Fibroblast of skin of right biceps (primary cell): ENCODE measurements at places on chromosomes 7 and 10.
A peak's percentile ranks its signal among the peaks of the same experiment; 100 is the strongest.

- DNase-seq, result no peak
Measured at GRCh38 chr7:53095731-53096501, 60.5 kb downstream of the POM121L12 start.

GRCh38 chr7:133761443-133761842 is 365.7 kb upstream of the LRGUK start:
- DNase-seq, result no peak

DNA sequence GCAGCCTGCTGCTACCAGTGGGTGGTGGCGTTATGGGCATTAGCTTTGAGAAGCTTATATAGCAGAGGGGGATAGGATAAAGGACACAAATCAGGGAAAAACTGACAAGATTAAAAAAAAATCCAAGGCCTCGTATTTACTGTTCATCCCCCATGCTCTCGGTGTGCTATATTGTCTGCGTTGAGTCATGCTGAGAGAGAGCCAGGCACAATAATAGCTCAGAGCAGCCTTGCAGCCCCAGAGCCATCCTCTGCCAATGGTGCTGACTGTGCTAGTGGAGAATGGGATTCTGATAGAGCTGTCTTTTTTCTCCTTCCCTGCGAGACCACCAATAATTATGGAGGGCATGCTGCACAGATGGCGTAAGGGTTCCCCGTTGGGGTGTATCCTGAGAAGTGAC is 51.7 kb upstream of the FZD1 start:
- DNase-seq, result peak; percentile 54

DNA sequence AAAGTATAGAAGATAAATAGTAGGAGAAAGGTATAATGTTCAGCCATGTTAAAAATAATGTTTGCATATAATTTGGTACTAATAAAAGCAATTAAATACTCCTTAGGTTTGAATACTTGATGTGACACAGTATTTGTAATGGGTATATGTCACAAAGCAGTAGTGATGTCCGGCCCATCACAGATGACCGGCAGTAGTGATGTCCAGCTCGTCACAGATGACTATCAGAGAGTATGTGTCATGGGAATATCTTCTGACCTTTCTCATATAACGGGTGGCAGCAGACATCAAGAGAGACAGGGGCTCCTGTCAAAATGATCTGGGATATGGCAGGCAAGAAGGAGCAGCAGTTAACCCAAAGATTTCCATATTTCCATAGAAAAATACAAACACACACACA is 477.4 kb upstream of the KLF6 start:
- no peak for DNase-seq

DNA sequence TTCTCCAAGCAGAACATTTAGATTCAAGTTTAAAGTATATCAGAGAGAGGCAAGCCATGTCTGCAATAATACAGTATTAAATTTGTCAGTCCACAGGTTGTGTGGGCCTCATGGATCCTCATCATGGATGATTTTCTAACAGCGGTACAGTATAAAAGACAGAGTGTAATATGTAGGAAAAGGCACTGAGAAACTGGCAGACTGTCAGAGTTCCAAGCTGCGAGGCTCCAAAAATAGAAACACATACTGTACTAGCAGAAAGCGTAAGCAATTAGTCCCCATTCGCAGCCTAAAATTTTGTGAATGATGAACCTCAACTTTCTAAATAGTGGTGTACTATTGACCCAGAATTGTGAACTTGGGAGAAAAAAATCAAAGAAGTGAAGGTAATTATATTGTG is 933.3 kb downstream of the XPNPEP1 start:
- no peak for DNase-seq

DNA sequence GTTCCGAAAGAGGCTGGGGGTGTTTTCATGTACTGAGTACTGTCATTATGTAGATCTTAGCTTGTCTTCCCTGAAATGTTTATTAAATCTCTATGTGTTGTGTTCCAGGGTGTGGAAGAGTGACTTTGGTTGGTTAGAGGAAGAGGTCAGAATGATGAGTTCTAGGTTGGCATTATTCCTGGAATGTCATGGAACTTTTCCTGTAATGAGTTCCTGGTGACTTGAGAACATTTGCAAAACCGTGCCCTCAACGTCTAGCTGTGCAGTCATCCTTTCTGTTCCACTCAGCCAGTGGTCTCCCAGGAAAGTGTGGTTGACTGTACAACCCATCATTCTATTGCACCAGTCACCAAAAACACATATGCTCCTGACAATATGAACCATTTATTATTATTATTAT is 129.6 kb downstream of the BICC1 start:
- DNase-seq, result peak; percentile 80

DNA sequence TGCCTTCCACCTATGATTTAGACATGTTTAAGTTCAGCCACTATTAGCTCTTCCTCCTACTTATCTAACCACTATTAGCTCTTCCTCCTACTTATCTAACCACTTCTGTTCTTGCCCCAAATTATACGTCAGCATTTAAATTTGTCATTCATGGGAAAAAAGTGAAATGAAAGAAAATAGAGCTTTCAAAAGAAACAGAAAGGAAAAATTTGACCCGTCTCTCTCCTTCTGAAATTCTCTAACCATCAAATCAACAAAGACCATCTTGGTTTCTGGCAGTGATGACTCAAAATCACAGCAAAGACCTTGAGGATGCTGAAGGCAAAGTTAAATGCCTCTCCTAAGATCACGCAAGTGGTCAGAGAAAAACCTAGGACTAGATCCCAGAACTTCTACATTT is 2.6 kb downstream of the LIPA start:
- no peak for DNase-seq

DNA sequence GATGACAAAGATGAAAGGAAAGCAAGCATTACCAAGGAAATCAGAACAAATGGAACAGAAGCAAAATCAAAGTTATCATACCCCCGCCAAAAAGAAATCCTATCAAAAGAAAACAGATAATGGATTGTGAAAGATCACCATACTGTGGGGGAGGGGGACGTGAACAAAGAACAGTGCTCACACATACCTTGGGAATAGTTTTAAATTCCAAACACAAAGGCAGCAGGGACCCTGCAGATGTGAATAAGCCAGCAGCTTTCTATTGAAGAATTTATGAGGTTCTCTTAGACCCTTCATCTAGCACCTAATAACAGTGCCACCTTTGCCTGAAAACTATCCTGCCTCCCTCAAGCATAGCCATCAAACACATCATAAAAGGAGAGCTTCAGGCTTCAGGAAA is 94.0 kb downstream of the AKR1D1 start:
- DNase-seq, result no peak

DNA sequence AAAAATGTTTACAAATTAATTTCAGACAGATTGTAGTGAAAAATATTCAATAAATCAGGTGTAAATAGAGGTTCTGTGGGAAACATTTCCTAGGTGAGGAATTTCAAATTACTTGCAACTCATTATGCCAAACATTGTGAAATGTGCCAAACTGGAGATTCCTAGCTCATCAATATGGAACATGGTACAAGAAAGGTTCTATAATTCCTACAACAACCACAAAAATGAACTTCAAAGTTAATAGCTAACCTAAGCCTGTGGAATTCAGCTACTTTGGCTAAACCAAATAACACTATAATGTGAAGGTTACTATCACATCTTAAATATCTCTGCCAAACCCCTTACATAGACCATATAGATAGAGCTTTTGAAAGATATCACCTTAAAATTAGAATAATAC is 223.3 kb upstream of the HGF start:
- DNase-seq, result no peak

- no peak for DNase-seq
Measured at GRCh38 chr7:67631476-67631875, 634.8 kb downstream of the TYW1 start.

- DNase-seq, result peak; percentile 72
Measured at GRCh38 chr10:119441151-119441821, 101.2 kb downstream of the RGS10 start.

- no peak for DNase-seq
Measured at GRCh38 chr10:67801118-67801517, 36.9 kb downstream of the DNAJC12 start.

- DNase-seq, result no peak
Measured at GRCh38 chr10:90302758-90303481, 554.9 kb downstream of the HTR7 start.

DNA sequence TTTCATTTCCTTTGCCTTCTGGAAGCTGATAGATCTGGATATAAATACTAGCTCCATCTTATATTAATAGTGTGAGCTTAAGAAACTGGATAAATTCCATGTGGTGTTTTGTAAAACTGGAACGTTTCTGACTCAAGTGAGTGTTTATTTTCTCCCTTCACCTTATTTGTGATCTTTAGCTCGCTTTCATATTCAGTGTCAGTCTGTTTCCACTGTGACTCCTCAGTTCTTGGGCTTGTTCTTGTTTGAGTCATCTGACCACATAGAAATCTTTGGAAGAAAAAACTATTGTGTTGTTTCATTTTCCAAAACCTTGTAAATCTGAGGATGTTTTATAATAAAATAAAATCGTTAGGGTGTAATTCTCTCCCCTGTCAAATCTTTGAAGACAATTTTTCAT is 186.4 kb downstream of the POLR1F start:
- peak; percentile 77 for DNase-seq

GRCh38 chr7:12570168-12570533 is 369 bp upstream of the SCIN start:
- no peak for DNase-seq

DNA sequence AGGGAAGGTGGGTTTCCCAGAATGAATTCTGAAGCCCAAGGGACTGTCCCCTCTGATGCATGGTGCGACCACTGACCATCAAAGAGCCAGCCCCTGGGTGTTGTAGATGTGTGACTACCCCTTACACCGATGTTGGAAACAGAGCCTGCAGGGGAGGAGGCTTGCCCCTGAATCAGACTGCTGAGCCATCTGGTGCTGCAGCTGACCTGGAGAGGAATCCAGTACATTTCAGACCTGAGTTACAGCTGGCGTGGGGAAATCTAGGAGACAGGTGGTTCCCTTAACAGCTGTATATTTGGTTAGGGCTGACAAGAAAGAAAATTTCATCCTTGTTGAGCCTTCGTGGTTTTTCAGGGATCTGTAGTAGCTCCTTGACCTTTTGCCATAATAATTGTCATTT is 195.5 kb downstream of the CELF2 start:
- no peak for DNase-seq

- DNase-seq, result peak; percentile 94
Measured at GRCh38 chr10:127148066-127148932, 48.1 kb downstream of the INSYN2A start.

DNA sequence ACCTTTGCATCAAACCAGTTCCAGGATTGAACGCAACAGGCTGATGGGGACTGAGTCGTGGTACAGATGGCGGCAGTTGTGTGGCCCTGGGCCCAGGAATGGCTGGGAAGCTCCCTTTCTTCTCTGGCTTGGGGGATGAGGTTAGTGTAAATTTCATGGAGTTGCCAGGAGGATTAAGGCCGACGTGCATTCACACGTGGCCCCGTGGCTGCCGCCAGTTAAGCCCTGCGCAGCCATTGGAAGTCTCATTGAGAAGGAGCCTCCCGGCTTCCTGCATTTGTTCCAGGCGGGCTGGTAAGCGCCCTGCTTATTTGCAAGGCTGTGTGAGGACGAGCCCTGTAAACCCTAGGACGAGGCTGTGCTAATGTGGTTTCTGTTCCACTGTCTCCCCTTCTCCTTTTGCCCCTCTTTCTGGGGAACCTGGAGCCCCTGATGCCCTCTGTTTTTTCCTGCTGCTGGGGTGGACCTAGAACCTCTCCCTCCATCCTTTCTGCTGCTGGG is 174.7 kb upstream of the TNRC18 start:
- peak; percentile 51 for DNase-seq

DNA sequence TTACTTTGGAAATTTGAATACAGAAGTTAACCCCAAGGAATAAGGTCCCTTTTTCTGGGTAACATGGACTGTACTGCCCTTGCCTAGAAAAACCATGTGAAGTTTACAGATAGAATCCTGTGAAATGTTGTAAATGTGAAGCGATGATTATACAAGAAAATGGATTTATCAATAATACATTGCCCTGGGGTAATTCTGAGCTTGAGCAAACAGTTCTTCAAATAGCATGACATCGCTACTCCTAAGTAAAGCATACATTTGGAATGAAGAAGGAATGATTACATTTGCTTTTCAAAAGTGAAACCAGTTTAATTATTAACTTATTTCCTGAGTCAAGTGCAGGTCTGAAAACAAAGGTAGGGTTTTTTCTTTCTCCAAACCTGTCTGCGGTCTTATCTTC is 43.3 kb upstream of the FZD8 start:
- no peak for DNase-seq

DNA sequence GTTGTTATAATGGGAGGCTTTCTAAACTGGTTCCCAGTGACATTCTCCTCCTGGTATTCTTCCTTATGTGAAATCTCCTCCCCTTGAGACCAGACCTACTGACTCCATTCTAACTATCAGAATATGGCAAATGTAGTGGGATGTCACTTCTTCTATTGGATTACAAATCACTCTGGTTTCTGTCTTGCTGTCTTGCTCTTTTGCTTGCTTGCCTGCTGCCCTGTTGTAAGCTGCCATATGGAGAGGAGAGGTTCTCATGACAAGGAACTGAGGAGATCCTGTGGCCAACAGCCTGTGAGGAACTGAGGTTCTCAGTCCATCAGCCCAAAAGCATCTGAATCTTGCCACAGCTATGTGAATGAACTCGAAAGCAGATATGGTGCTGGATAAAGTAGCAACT is 4.7 kb upstream of the NRCAM start:
- no peak for DNase-seq

GRCh38 chr7:129831424-129832058 is 121.2 kb downstream of the UBE2H start:
- DNase-seq, result peak; percentile 95

- peak; percentile 85 for DNase-seq
Measured at GRCh38 chr7:45921699-45922519, 837 bp upstream of the IGFBP3 start.

- DNase-seq, result no peak
Measured at GRCh38 chr10:1015688-1016087, 10.0 kb downstream of the IDI2 start.

GRCh38 chr10:49302088-49302487 is 3.1 kb downstream of the C10orf71 start:
- no peak for DNase-seq

GRCh38 chr10:93630625-93631557 is 18.6 kb downstream of the PDE6C start:
- DNase-seq, result no peak

GRCh38 chr10:86711513-86712316 is 43.4 kb downstream of the LDB3 start:
- peak; percentile 56 for DNase-seq

DNA sequence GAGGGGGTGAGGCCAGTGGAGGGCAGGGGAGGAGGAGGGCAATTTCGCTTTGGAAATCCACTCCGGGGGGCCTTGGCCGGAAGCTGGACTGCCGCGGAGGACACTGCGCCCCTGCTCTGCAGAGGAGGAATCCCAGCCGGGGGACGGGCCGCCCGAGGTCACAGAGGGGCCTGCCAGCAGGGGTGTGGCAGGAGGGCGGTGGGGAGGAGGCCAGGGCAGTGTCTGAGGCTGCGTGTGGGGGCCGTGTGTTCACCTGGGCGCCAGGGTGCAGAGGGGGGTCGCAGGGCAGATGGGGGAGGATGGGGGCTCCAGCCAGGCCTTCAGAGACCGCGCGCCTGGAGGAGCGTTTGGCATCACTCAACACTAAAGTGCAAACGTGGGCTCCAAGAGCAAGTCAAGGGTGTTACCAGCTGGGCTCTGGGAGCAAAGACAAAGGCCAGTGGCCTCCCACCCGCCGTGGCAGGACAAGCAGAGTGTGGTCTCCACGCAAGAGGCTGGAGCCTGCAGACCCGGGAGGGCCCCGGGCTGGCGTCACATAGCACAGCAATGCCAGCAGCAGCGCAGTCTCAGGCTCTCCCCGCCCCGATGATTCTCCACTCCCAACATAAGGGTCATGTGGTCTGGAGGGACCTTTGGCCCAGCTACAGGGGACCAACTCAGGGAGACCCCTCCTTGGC is 45.3 kb upstream of the DNAJB6 start:
- DNase-seq, result no peak

GRCh38 chr10:33643042-33643441 is 308.6 kb upstream of the NRP1 start:
- peak; percentile 90 for DNase-seq
